ENCODE measurements at places on chromosomes 7 and 10. TPM values are rescaled to one million over a fixed set of nuclear protein-coding genes. Genes with fewer than 3 reads are reported as not detected.

Gene SLC26A5
- total RNA-seq: not detected

Gene EN2
- total RNA-seq: not detected

Gene CUZD1
- total RNA-seq: 1.5 TPM

Gene FAM237B
- total RNA-seq: not detected

Gene SUN3
- not detected for total RNA-seq

Gene EPDR1
- 6.3 TPM for total RNA-seq
